ENCODE measurements at places on chromosomes 16 and 17.

DNA sequence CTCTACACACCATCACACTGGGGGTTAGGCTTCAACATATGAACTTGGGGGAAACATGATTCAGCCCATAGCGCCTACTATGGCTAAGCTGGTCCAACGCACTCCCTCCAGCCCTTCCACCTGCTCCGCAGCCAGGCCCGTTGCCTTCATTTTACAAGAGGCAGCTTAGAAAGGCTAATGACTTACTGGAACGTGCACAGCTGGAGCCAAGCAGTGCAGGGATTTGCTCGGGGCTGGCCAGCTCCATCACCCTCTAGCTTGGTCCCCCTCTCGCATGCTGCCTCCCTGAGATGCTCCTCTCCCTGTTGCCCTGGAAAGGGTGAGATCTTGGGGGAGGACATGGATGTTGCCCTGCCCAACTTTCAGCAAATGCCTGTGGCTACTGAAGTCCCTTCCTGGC, 2.8 kb upstream of the CACNG1 start:
- DNase-seq: no peak

DNA sequence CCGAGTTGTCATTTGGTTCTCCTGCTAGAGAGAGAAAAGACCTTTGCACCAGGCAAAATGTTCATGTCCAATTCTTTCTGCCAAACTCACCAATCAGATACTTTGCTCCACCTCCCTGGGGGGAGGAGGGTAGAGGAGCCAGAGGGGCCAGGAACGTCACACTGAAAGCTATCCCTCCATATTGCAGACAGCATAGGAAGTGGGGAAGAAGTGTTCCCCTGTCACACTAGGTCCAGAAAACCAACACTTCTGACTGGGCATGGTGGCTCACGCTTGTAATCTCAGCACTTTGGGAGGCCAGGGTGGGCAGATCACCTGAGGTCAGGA, 9.5 kb downstream of the HSD17B2 start:
- DNase-seq: no peak

- DNase-seq: no peak
Observed at GRCh38 chr17:30807896-30808295, 16.6 kb downstream of the CRLF3 start.

DNA sequence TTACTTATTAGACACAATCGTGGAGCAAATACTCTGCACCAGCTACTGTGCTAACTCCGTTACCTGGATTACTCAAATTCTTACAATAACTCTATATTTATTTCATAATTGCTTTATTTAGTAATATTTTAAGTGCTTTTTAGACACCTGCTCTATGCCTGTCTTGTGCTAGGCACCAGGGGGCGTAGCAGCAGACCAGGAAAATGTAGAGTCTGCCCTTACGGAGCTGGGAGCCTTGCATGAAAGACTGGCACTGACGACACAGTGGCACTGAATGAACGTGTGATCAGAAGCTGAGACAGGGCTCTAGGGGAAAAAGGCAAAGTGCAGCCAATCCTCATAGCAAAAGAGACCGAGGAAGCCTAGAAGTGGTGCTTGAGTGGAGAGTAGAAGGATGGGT, 486.5 kb downstream of the CDH13 start:
- DNase-seq: no peak

DNA sequence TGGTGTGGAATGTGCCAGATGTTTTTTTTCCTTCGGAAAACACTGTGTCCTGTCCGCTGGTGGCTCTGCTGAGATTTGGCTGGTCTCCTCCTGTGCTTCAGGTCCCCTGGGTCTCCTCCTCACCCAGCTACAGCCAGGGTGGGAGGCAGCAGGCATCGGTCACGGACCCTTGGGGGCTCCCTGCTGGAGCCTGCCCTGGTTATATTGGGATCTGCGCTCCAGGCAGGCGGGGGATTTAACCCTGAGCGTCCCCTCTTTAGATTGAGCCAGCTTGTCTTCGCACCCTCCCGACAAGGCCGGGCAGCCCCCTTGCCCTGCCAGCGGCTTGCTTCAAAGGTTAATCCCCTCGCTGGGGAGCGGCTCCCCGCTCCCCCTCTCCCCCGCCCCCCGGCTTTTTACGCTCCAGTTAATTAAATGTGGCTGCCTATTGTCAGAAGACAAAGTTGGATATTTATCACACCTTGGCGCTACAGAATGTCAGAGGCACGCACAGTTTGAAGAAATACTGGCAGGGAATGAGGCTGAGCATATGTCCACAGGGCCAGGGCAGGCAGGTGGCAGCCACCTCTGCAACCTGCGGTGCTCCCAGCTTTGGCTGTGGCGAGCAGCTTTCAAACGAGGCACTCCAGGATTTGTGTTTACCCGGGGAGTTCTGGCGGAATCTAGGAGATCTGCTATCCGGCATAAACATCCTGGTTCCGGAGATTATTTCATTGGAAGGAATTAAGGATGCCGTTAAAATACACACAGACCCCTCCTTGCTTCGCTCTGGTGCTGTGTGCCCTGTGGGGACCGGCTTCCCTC, 38.2 kb upstream of the GSE1 start:
- no peak for DNase-seq

DNA sequence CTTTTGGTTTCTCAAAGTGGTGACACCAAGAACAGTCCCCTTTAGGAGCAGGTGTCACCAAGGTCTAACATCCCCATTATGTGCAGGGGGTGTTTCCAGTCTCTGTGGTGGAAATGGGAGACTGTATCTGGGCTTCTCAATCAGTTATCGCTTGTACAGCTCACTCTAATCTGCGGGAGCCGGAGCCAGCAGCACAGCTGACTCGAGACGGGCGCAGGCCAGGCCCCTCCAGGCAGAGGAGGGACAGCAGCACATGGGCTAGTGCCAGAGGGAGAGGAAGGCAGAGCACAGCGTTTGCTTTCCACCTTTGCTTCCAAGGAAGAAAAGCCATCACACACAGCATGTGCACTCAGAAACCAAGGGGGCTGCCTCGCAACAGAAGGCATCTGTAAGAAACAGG, 91.2 kb upstream of the CREBBP start:
- no peak for DNase-seq

DNA sequence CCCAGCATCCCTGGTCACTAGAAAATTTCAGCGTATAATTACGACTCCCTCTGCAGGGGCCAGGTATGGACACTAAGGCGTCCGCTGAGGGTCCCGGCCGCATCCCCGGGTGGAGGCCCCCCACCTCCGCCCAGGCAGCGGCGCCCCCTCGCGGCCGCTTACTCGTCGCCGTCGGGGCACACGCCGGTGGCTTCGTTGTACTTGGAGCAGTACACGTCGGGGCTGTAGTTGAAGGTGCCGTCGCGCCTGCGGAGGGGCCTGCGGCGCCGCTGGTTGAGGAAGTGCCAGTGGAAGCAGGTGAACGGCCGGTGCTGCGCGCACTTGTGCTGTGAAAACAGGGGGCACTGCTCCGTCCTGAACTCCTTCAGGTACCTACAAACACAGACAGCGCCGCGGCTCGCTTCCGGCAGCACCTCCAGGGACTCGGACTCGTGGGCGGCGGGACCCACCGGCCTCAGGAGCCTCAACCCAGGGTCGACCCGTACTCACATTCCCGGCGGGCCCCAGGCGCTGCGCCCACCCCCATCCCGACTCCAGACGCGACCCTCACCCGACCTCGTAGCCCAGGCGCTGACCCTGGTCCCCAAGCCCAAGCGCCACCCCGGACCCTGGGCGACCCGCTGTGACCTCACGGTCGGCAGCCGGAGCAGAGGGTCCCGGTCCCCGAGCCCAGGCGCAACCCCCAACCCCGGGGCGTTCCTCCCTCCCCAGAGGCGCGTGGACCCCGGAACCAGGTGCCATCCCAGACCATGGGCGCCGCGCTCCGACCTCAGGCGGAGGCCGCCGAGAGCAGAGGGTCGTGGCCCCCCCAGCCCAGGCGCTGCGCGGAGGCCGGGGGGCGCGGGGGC, 596 bp downstream of the UNKL start:
- no peak for DNase-seq

DNA sequence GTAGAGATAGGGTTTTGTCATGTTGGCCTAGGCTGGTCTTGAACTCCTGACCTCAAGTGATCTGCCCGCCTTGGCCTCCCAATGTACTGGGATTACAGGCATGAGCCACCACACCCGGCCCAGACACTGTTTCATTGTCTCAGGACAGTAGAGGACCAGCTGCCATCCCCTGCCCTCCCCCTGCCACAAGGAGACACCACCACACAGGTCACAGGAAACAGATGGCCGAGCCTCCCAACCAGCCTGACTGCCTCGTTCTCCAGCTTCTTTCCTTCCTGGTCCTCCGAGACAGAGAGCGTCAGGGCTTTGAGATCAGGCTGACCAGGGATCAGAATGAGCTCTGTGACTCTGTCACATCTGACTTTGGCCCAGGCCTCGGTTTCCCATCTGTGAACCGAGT, 20.8 kb upstream of the RNPS1 start:
- no peak for DNase-seq

GRCh38 chr17:27473748-27474609, 17.7 kb downstream of the KSR1 start:
- DNase-seq: peak; percentile 42

GRCh38 chr17:10837921-10838320, at the start of gene PIRT:
Gene PIRT, minus strand, starts transcription at chr17:10838087. Its CDS starts 12,442 bp downstream, at chr17:10825645.
- DNase-seq: no peak

- no peak for DNase-seq
Observed at GRCh38 chr17:37476431-37477120, 13.1 kb upstream of the DUSP14 start.

- DNase-seq: no peak
Observed at GRCh38 chr16:57981636-57982035, 10.7 kb upstream of the CNGB1 start.

GRCh38 chr17:73069841-73070240, 22.6 kb downstream of the SLC39A11 start:
- no peak for DNase-seq

- no peak for DNase-seq
Observed at GRCh38 chr17:76793775-76794174, 55.9 kb downstream of the MFSD11 start.

DNA sequence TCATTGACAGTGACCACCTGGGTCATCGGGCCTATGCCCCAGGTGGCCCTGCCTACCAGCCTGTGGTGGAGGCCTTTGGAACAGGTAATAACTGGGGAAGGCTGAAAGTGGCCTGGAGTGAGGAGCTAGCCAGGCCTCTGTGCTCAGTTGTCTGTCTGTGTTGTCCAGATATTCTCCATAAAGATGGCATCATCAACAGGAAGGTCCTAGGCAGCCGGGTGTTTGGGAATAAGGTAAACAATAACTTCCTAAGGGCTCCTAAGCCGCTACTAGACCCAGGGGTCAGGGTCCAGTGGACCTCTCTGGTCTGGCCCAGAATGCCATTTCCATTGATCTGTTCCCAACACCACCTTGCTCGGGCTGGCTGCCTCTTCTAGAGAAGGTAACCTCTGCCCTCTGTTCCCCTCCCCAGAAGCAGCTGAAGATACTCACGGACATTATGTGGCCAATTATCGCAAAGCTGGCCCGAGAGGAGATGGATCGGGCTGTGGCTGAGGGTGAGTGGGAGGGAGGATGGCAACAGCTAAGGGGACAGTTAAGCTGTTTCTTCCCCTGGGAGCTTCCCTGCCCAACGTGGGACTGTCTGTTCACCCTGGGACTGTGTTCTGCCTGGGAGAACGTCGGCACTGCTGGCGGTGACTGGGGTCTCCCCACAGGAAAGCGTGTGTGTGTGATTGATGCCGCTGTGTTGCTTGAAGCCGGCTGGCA, 1.9 kb upstream of the MLX start:
- no peak for DNase-seq

DNA sequence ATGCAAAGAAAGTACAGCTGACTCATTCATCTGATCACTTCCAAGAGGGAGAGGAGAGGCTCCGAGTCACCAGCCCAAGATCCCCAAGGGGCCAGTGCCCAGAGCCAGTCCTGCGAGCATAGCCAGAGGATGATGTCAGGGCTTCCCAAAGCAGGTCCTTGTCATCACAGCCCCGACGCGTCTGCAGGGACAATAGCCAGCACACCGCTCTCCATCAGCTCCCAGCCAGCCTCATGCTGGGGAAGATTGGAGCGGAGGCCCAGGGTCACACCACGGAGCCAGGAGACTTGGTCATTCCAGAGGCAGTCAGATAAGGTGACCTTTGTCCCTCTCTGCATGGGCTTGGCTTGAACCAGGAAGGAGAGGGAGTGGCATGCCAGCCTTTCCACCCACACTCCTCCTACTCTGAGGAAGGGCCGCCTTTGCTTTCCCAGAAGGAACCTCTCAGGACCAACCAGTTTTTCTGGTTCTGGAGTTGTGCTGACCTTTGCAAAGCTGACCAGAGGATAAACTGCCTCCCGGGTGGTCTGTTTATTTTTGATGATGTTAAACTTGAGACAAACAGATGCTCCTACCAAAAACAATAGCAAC, 58.3 kb upstream of the ARHGAP44 start:
- DNase-seq: no peak

GRCh38 chr17:56595831-56596690, 2.6 kb downstream of the NOG start:
- DNase-seq: no peak

GRCh38 chr16:89924925-89925307, 1.8 kb downstream of the TUBB3 start:
- no peak for DNase-seq

DNA sequence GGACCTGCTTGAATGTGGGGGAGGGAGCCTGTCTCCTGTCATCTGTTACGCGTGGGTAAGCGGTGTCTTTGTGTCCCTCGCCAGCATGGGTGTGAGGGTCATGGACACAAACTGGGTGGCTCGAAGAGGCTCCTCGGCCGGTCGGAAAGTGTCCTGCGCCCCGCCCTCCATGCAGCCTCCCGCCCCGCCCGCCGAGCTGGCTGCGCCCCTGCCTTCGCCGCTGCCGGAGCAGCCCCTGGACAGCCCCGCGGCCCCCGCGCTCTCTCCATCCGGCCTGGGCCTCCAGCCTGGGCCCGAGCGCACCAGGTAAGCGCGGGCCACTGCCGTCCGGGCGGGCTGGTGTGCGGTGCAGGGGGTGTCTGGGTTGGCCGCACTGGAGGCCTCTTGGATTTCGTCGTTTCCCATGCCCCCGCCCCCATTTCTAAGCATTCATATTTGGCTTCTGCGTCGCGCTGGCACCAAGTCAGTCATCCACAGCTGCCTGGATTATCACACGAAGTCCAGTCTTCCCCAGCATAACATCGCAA, 43.8 kb downstream of the ELAC2 start:
- DNase-seq: no peak

- DNase-seq: no peak
Observed at GRCh38 chr16:68005786-68006286, 6.6 kb upstream of the DPEP2 start.

DNA sequence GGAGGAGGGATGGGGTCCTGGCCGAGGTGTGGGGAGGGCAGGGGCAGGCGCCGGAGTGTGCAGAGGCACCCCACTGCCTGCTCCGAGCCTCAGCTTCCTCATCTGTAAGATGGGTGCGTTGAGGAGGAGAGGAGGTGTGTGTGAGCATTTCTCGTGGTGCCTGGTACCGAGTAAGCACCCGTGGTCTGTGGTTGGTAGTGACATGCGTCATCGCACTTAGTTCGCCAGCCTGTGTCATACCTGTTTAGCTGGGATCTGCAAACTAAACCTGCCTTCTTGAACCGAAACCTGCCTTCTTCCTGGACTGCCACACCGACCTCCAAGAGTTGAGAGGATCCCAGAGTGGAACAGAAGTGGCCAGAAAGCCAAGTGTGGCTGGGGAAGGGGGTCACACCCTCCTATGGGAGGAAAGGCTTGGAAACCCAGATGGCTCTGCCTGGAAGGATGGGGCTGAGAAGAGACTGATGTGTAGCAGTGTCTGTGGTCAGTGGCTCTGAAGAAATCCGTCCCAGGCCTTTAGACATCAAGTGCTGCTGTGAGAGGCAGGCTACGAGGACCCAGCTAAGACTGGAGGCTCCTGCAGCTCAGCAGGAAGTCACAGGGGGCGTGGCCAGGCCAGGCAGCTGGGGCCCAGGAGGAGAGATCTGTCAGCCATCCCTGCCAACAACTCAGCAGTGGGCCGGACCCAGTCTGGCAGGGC, 162.6 kb upstream of the PLCG2 start:
- DNase-seq: peak; percentile 54

Data from activated CD8-positive, alpha-beta memory T cell treated with anti-CD3 and anti-CD28 coated beads for 1 hour (primary cell).